ENCODE measurements at places on chromosomes 3 and 15.

- no peak for DNase-seq
These were observed 287.3 kb downstream of the UBE2E2 start for GRCh38 chr3:23490459-23490858.

GRCh38 chr15:89199746-89200145 is 21.6 kb downstream of the RLBP1 start:
- no peak for DNase-seq

DNA sequence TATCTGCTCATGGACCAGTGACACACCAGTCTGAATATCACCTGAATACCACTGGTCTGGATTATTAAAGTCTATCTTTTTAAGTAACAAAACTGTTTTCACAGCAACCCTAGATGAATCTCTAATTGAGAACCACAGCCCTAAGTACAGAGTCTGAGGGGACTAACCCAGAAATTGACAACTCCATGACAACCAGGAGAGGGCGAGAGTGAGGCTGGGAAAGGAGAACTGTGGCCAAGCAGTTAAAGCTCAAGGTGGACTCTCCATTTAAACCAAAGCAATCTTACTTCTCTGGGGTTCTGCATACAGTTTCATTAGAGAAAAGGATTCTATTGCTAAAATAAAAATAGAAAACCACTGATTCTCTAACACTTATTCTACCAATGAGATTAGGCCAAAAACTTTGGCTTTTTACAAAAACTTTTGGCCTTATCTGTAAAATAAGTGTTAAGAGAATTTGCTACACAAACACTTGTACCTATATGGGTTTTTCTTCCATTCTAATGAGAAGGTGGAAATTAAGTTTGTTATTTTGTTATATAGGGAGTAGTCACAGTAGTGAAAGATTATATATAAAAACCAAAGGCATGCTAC is 11.4 kb downstream of the NEK10 start:
- DNase-seq, result peak; percentile 57

DNA sequence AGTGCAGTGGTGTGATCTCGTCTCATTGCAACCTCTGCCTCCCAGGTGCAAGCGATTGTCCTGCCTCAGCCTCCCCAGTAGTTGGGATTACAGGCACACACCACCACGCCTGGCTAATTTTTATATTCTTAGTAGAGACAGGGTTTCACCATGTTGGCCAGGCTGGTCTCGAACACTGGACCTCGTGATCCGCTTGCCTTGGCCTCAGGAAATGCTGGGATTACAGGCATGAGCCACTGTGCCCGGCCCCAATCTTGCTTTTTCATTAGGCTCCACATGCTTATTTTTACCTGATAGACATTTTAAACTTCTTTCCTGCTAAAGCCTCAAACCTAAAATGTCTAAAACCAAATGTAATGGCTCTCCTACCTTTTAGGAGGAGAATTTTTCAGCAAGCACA is 817.0 kb upstream of the NECTIN3 start:
- DNase-seq, result no peak

DNA sequence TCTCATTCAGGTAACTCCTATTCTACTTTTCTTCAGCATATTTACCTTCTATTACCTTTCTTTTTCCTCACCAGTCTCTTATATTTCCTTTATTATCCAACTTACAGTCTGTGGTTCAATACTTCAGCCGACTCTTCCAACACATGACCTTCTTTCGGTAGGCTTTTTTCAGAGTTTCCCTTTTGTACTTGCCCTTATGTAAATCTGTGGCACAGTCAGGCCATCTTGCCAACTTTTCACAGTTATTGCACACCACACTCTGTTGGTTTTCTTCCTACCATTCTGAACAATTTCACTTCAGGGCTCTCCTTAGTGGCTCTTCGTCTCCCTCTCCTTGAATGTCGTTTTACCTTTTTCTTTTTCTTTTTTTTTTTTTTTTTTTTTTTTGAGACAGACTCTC is 427.8 kb downstream of the LPP start:
- no peak for DNase-seq
